Naive thymus-derived CD4-positive, alpha-beta T cell (primary cell): ENCODE measurements at places on chromosomes 7 and 10.

- no peak for DNase-seq
These were observed 106.6 kb upstream of the RNF32 start for GRCh38 chr7:156533964-156534363.

DNA sequence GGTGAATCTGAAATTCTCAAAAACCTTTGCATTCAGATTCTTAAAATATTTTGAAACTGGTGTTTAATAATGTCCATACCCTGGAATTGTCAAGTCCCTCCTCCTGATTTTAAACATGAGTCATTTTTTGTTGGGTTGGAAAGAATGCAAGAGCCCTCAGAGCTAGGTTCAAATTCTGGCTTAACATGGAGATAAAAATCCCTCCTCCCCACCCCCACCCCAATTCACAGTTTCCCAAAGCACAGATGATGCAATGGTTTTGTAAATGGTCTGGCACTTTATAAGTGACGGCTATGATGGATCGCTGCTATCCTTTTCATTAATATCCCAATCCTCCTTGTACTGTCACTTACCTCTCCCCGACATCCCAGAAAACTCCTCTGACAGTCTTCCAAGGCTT is 332.8 kb downstream of the PLXNA4 start:
- no peak for DNase-seq

GRCh38 chr10:48221814-48222213 is 52.7 kb downstream of the FRMPD2 start:
- DNase-seq, result no peak

DNA sequence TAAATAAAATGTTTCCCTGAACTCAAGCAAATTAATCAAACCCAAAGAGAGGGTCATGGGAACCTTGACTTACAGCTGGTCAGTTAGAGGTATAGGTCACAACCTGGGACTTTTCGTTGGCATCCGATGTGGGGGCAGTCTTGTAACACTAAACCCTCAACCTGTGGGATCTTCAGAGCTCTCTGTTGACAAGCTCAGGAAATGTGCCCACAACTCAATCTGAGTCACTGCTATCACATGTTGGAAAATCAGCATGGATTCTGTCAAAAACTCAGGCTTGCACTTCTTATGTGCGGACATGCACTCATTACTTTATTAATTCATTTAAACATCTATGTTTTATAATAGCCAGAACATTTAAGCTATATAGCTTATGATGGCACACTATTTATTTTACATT is 424.6 kb upstream of the SORCS1 start:
- no peak for DNase-seq

- DNase-seq, result peak; percentile 68
These were observed 509 bp downstream of the BRAF start for GRCh38 chr7:140924019-140924820.

GRCh38 chr7:135162382-135163001 is 8.0 kb downstream of the CYREN start:
- no peak for DNase-seq

- DNase-seq, result no peak
These were observed 881 bp upstream of the PCGF5 start for GRCh38 chr10:91219371-91220193.

DNA sequence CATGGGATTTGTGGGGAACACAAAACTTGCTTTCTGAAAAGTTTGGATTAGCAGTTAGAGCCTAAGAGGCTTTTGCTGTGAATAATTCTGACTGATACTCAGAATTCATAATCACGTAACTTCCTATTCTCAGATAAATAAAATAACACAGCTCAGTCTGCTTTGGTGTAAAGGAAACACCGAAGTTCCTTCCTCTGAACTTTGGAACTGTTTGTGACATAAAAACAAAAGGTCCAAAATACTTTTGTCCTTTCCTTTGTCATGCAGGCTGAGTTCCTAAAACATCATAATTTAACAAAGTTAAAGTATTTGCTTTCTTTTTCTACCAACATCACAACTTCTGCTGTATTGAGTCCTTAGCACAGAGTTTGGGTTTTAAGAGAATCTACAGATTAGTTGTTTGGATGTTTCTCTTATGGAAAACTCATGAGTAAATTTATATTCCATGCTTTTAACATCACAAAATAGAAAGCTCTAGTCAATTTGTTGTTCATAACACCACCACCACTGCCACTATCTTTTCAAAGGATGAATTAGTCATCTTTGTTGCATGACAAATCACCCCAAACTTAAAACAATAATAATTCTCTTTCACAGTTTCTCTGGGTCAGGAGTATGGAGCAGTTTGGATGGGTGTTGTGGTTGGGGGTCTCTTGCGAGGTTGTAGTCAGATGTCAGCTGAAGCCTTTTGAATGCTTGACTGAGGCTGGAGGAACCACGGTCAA is 123.4 kb downstream of the REEP3 start:
- DNase-seq, result no peak

GRCh38 chr7:17486835-17487234 is 188.4 kb downstream of the AHR start:
- no peak for DNase-seq

DNA sequence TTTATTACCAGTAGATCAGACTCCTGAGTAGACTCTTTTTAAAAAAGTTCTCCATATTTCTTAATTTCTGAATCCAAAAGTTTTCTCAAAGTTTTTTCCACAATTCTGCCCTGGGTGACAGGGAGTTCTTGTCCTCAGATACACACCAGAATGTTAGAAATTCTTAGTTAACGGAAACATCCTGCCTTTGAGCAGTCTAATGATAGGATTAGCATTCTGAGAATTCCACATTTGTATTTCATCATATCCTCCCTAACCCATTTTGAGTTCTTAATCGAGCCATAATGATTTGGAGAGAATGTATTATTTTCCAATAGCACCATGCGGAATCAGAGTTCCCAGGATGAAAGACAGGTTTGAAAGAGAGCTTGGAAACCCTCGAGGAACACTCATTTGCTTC is 28.9 kb upstream of the MRPS33 start:
- no peak for DNase-seq
